ENCODE measurements at places on chromosomes 7 and 10.

DNA sequence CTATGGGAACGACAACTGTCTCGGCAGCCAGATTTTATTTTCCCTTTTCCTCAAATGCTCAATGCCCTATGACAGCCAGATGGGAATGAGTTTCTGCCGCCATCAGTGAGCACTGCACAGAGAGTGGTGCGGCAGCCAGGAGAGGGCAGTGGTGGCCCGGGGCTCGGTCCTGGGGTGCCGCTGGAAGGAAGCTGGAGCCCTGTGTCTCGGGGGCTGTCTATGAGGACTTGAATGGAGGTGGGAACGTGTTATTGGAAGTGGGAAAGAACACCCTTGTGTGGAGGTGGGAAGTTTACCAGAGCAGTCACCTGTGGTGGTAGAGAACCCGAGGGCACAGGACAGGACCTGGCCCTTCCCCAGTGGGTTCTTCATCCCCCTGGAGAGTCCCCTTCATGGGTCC, 35.8 kb downstream of the JAKMIP3 start:
- no peak for DNase-seq

DNA sequence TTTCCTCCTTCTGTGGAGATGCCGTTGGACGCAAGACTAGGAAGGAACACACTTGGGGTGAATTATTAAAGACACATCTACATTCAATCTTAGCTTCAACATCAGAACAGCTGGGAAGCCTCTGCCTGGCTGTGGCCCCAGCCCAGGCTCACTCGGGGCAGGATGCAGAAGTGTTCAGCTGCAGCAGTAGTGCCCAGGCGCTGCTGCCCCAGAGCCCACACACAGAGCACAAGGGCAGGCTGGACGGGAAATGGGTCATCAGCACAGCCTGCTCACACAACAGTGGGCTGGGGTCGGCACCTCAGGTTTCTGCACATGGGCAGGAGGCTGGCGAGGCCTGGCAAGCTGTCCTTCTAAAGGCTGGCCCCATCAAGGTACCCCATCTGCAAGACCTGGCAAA, 42.5 kb downstream of the NOD1 start:
- DNase-seq, result no peak

DNA sequence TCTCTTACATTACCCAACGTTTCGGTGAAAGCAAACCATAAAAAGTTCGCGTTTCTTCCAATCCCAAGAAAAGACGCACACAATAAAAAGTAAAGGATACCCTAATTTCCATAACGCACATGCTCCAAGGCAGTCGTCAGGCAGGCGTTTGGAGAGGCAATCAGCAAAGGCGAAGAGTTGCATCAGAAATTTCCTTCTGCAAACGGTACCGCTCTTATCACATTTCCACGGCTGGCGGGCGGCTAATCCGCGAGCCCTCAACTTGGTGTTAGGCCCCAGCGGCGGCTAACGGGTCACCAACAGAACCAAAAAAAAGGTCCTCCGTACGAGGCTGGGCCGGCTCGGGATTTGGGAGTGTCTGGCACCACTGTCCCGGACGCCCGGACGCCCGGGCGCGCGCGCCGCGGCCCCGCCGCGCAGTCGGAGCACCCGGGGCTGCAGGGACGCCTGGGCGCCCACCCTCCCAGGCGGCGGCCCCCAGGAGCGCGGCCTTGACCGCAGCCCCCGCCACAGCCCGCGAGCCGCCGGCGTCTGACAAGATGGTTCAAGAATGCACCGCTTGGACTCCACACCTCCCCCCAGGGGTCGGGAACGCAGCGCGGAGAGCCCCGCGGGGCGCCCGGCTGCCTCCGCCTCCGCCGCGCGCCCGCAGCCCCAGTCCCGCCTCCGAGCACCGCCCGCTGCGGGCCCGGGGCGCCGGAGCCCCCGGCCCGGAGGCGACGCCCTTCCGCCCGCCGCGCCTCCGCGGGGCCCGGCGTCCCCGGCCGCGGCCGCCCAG, 9.8 kb upstream of the GRB10 start:
- DNase-seq, result peak; percentile 29

DNA sequence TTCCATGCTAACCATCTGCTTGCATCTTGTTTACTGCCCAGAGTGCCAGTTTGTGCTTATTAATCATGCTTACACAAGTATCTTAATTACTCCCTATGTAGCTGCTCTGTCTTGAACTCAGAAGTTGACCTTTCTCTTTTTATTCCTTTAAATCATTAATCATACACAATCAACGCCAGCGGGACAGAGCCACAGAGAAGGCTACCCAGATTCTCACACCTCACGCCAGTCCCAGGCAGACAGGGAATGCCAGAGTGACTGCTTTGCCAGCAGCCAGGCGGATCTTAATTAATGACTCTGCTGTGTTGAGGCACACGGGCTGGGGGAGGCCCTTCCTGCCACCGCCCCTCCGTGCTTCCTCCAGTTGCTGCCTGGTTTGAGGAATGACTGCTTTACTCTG, 229.4 kb downstream of the LRMDA start:
- no peak for DNase-seq
